Panc1 (cell line): ENCODE measurements at places on chromosomes 3 and 15. TPM values are rescaled to one million over a fixed set of nuclear protein-coding genes. Genes with fewer than 3 reads are reported as not detected.

C3orf80 gene
- total RNA-seq: 0.05 TPM

PGBD4 gene
- 2.3 TPM for total RNA-seq

SLC6A20 gene
- total RNA-seq: 0.28 TPM

PPM1L gene
- 23.8 TPM for total RNA-seq

SLC9C1 gene
- total RNA-seq: not detected

GRCh38 chr3:80227216-80227615 is 459.4 kb upstream of the ROBO1 start:
- no peak for DNase-seq

DNA sequence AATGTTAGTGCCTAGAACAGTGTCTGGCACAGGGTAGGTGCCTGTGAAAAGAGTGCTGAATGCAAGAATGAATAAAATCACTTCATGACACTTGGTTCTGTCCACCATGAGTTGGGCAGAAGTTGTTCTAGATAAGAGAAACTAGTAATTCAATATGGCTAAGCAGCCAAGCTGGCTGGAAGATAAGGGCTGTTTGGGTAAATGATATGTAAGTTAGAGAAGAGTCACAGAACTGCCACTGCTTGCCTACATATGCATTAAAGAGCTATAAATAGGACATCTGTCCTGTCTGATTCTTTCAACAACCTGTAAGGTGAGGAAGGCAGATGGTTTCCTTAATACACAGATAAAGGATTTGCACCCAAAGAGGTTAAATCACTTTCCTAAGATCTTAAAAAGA is 13.1 kb downstream of the MTMR10 start:
- no peak for DNase-seq

- no peak for DNase-seq
Measured at GRCh38 chr3:188243124-188243795, 89.3 kb downstream of the LPP start.

DNA sequence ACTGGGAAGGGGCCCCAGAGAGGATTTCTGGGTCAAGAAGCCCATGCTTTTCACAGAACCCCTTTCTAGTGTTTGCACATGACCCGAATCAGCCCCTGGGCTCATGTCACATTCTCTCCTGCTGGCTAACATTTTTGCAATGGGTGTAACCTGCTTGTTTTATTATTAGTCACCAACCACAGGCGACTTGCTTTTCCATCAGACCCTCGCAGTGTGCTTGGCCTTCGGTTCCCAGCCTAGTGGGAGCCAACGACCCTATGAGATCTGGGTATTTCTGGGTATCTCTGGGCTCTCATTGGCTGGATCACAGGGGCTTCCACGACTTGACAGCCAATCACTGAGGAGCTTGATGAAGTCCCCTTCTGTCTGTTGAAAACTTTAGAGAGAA is 11.0 kb upstream of the FBLN2 start:
- DNase-seq: peak; percentile 18

NLGN1 gene
- 0.85 TPM for total RNA-seq

DNA sequence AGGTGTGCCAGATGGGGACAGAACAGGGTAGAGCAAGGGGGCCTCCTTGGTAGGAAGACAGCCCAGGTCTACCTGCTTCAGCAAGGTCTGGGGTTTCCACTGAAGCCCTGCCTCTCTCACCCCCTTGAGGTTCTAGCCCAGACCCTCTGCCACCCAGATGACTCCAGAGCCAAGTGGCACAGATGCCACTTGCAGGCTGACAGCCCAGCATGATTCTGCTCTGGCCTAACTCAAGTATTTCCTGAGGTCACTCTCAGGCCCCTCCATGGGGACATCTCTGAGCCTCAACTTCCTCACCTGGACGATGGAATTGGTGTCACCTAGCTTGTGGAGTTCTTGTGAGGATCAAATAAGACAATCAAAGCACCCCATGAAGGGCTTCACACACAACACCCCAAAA is 23.9 kb downstream of the PLXNB1 start:
- DNase-seq: no peak

ZNF620 gene
- 1.3 TPM for total RNA-seq

LRRIQ4 gene
- not detected for total RNA-seq

GRCh38 chr3:123244128-123244527 is 42.4 kb downstream of the SEC22A start:
- no peak for DNase-seq

RHOA gene
- total RNA-seq: 296 TPM

LRRC2 gene
- not detected for total RNA-seq

DNA sequence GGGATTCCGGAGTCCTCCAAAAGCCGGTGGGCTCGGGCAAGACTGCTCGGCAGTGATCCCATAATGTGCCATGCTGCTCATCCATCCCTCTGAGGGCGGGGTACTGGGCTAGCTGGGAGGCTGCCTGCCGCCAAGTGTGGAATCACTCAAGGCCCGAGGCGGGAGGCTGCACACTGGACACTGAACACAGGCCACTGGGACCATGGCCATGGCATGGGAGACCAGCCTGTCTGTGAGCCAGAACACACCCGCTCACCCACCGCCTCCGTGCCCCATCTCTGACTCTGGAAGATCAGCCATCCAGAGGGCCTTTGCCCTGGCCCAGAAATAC is 1.4 kb downstream of the C3orf22 start:
- no peak for DNase-seq
